WTC11 (cell line): ENCODE measurements at places on chromosomes 4 and X.

- DNase-seq, result no peak
Measured at GRCh38 chr4:159677521-159677920, 574.6 kb downstream of the RAPGEF2 start.

GRCh38 chr4:122341886-122342285 is 36.9 kb upstream of the ADAD1 start:
- DNase-seq, result no peak

- peak; percentile 84 for DNase-seq
Measured at GRCh38 chr4:55819634-55820033, at the start of gene EXOC1L. EXOC1L (plus strand) TSS chr4:55819790; CDS start chr4:55820027, 237 bp downstream.

GRCh38 chrX:118847676-118848075 is 24.1 kb downstream of the ZCCHC12 start:
- DNase-seq, result no peak

DNA sequence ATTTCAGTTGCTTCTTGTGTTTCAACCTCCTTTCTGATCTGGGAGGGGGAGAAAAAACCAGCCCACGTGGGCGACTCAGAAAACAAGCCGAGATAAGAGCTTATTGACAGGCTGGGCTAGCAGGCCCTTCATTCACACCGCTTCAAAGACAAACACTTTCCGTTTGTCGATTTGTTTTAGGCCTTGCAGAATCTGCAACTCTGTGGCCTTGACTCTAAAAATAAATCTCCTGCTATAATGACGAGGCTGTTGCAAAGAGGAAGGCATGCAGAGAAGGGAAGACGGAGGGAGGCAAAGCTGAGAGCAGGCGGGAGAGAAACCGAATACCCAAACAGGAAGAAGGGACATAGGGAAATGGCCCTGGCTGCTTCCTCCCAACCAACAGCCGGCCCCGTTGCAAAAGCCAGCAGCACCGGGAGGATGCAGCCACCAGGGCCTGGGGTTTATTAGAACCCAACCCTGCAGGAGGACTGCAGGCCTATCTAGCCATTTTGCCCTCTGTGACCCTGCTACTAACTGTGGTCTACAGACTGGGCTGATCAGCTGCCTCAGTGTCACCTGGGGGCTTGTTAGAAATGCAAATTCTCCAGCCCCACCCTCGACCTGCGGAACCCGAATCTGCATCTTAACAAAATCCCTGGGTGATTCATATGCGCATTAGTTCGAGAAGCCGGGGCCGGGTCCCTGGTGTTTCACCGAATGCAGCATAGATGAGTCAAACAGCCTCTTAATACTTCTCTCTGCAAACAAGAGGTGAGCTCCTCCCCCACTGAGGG is 325.5 kb downstream of the BCOR start:
- peak; percentile 65 for DNase-seq

GRCh38 chr4:173522160-173522950 is 7.7 kb downstream of the HAND2 start:
- peak; percentile 67 for DNase-seq

DNA sequence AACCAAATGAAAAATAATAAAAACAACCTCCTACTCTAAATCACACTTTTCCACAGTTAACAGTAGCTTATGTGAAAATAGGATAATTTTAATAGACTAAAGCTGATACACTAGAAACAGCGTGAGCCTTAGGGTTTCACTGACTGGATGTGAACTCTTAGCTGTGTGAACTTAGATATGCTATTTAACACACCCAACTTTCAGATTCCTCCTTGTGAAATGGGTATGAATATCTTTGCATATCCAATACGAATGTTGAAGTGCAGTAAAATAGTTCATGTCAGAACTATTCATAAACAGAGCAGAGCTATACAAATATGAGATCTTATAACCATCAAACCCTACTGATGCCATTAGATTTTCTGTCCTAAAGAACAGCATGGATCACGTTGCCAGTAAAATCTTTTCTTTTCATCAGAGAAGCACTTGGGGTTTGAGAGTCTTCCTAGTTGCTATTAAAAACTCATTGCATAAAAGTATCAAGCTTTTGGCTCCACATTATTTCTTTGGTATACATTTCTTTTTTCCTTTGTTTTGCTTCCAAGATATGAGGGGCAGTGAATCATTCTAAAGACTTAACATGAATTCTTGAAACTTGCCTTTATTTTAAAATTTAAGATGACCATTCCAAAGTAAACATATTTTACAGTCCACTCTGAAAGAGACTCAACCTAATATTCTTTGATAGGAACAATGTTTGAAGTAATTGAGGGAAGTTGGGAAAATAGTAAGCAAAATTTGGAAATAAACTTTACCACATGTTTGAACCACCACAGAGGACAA is 102.4 kb downstream of the CPE start:
- DNase-seq, result no peak

GRCh38 chr4:95610061-95610569 is 61.3 kb upstream of the UNC5C start:
- no peak for DNase-seq

- no peak for DNase-seq
Measured at GRCh38 chr4:114192854-114193253, 213.4 kb upstream of the ARSJ start.

- no peak for DNase-seq
Measured at GRCh38 chr4:39657465-39657864, 18.8 kb upstream of the SMIM14 start.

- DNase-seq, result no peak
Measured at GRCh38 chr4:147325571-147325981, 155.3 kb upstream of the EDNRA start.

DNA sequence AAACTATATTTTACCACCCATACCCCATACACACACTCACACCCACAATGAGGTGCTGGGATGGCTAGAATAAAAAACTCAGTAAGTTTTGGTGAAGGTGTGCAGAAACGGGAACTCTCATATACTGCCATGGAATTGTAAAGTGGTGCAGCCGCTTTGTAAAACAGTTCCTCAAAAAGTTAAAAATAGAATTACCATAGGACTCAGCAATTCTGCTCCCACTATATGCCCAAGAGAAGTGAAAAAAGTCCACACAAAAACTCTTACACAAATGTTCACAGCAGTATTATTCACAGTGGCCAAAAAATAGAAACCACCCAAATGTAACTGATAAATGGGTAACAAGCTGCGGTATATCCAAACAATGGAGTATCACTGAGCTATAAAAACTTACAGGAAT is 6.5 kb downstream of the CENPU start:
- no peak for DNase-seq

- DNase-seq, result no peak
Measured at GRCh38 chr4:44996276-44996845, 270.0 kb upstream of the GNPDA2 start.

DNA sequence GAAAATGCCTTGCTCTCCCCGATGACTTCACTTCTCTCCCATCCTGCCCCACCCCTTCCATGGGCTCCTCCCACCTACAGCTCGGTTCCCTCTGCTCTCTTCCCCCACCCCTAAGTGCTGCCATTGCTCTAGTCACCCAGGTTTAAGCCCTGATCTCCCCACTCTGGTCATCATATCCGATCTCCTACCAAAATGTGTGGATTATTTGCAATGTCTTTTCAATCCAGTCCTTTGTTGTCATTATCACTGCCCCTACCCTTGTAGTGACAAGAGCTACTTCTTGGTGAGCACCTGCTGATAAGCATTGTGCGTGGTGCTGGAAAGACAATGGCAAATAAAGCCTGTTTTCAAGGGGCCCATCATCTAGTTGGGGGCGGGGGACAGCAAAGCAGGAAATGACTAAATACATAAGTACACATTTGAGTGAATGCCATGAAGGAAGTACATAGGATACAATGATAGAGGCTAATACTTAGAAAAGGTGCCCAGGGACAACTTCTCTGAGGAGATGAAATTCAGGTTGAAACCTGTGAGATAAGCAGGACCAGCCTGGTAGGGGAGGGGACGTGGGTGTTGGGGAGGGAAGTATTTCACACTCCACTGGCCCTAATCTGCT is 63.8 kb downstream of the DLG3 start:
- no peak for DNase-seq

DNA sequence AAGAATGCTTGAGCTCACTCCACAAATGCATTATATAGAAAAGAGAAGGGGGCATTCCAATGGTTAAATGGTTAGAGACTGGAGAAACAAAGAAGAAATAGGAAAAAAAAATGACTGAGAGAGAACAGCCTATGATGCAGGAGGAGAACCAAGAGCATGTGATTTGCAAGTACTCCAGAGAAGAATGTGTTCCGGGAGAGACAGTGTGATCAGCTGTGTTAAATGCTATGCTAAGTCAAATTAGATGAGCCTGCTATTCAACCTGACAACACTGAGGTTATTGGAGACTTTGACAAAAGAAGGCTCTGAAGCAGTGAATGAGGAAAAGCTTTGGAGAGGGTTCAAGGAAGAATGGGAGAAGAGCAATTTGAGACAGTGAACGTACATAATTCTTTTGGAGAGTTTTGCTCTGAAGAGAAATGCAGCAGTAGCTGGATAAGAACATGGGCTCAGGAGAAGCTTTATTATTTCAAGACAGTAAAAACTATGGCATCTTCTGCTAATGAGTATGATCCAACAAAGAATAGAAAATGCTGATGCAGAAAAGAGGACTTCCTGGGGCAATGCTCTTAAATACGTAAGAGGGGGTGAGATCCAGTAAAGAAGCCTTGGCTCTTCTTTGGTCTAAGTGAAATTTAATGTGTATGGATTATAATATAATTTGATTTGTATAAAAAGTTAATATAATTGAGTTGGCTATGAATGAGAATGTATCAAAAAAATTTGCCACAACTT is 66.3 kb downstream of the PPP3CA start:
- no peak for DNase-seq

DNA sequence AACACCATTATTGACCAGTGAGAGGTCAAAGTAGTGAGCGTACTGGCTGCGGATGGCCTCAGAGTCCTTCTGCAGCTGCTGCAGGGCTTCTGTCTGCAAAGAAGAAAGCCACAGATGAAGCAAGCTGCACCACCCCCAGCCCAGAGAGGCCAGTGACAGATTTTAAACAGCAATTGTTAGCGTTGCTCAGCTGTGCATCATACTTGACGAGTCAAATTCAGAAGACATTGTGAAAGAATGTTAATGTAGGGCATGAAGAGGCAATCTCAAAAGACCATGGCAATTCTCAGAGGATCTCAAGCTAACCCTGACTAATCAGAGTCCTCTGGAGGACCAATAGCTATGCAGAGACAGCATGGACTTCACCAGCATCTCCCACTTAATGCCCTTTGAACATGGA is 16.6 kb downstream of the DKC1 start:
- DNase-seq, result no peak

- DNase-seq, result no peak
Measured at GRCh38 chr4:148831945-148832344, 389.7 kb upstream of the NR3C2 start.

DNA sequence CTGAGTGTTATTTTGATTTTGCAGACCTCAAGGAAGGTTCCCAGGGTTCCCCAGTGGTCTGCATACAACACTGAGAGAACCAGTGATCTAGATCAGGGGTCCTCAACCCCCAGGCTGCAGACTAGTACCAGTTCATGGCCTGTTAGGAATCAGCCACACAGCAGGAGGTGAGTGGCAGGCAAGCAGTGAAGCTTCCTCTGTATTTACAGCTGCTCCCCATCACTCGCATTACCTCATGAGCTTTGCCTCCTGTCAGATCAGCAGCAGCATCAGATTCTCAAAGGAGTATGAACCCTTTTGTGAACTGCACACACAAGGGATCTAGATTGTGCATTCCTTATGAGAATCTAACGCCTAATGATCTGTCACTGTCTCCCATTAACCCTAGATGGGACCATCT is 28.5 kb downstream of the EDNRA start:
- peak; percentile 22 for DNase-seq

DNA sequence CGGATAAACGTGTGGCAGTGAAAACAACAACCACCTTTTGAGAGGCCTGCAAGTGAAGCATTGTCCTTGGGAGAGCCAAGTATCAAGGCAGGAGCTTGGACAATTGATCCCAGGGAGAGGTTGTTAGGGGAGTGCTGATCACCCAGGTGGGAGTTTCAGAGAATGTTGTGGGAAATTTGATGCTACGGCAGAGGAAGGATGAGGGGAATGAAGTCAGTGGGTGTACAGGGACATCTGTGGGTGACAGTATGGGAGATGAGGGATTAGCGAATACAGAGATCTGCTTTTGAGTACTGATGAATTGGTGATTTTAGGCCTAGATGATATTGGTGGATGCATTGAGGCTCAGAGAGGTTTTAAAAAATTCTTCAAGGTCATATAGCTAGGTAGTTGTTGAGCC is 4.3 kb downstream of the GNL3L start:
- no peak for DNase-seq

- no peak for DNase-seq
Measured at GRCh38 chr4:26342328-26343037, 21.7 kb downstream of the RBPJ start.

DNA sequence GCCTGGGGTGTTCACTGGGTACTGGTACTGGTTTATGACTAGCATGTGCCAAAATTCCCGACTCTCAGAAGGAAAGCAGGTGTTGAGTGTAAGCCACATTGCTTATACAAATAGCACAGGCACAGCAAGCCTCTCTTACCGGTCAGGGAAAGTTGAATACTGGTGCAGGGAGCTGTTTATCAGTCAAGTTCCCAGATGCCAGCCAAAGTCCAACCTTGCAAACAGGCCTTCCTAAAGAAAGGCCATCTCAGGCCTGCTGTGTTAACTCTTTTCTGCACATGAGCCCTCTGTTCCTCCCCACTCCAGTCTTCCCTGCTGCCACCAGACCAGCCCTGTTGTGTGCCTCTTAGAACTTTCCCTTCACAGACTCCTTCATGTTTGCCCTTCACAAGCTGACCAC is 34.2 kb downstream of the PKD2 start:
- no peak for DNase-seq

- no peak for DNase-seq
Measured at GRCh38 chrX:47177079-47177478, 16.6 kb upstream of the UBA1 start.

- no peak for DNase-seq
Measured at GRCh38 chrX:153816831-153817690, 13.3 kb downstream of the PDZD4 start.

- DNase-seq, result no peak
Measured at GRCh38 chr4:85092943-85093342, 126.5 kb upstream of the WDFY3 start.

GRCh38 chr4:114807357-114807756 is 208.8 kb downstream of the UGT8 start:
- DNase-seq, result no peak
